ENCODE measurements at places on chromosomes 7 and 10.
A peak's percentile ranks its signal among the peaks of the same experiment; 100 is the strongest.

DNA sequence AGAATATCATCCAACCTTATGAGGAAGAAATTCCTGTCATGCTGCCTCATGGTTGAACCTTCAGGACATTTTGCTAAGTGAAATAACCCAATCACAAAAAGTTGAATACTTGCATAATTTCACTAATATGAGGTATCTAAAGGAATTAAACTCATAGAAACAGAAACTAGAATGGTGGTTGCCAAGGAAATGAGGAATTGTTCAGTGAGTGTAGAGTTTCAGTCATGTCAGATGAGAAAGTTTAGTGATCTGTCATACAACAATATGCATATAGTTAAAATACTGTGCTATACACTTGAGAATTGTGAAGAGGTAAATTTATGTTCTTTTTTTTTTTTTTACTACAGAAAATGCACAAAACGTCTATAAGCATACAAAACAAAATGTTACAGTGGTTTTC is 60.7 kb downstream of the R3HCC1L start:
- DNase-seq: no peak

GRCh38 chr10:6119962-6120361 is 31.1 kb downstream of the RBM17 start:
- no peak for DNase-seq

DNA sequence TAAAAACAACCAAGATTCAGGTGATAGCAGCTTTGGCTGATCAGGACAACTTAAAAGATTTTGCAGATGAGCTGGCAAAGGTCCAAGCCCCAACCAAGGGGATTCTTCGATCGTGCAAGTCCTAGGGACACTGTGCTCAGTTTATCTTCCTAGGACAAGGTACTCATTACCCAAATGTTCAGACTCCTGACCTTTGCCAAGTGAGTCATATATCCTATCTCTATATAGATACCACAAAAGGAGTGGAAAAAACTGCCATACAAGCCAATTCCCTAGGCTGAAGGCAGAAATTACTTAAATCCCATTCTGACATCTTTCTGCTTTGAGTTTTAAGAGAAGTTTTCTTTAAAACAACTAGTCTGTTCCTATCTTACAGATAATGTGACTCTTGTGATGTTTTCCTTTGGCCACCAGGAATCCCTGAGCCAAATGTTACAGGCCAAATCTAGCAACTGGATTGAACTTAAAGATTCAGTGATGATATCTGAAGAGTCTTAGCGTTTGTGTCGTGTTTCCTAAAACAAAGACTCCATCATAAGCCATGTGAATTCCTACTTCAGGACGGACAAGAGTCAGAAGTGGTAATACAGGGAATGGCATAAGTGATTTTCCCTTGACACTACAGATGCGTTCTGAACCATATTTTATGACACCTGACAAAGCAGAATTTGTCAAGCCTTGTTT is 142.6 kb upstream of the ASAH2 start:
- no peak for DNase-seq

GRCh38 chr7:90053094-90053493 is 101.2 kb upstream of the STEAP1 start:
- DNase-seq: no peak

- no peak for DNase-seq
Observed at GRCh38 chr10:30034433-30035137, 24.8 kb downstream of the JCAD start.

- DNase-seq: no peak
Observed at GRCh38 chr7:29975561-29975960, 14.0 kb downstream of the SCRN1 start.

GRCh38 chr10:56266120-56266519 is 94.9 kb downstream of the ZWINT start:
- DNase-seq: no peak

DNA sequence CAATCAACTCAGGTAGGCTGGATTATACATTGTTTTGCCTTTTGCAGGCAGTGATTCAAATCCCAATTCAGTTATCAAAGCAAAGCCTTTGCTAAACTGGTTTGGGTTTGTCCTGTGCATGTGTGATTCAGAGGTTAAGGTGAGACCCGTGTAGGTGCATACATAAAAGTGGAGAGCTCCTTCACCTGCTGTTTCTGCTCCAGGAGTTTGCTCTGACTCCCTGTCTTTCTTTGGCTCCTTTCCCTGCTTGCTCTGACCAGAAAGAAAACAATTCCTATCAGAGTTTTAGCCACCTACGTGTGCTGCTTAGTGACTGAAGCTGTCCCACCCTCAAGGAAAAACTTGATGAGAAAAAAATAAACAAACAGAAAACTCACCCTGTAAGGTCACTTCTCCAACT is 101.1 kb downstream of the TPST1 start:
- no peak for DNase-seq

- no peak for DNase-seq
Observed at GRCh38 chr7:12578930-12579640, 8.6 kb downstream of the SCIN start.

DNA sequence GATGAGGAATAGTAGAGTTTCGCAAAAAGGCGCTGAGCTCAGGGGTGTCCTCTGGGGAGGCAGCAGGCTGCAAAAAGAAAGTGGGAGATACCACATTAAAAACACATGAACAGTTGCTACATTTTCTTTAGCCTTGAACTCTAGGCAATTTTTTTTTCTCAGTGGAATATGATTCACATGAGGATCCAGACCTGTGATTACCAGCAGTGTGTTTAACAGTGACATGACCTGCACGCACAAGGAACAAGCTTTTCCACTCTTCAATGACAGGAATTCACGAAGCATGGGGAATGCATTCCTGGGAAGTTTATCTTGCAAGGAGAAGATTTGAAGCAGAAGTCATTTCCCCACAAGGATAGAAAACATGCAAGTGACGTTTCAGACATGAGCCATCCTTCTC is 161.6 kb downstream of the ITGA8 start:
- no peak for DNase-seq

GRCh38 chr7:44103923-44104859 is at the start of gene AEBP1:
Gene AEBP1 (plus strand): TSS chr7:44104345. CDS start chr7:44104666, 321 bp downstream.
- no peak for DNase-seq

DNA sequence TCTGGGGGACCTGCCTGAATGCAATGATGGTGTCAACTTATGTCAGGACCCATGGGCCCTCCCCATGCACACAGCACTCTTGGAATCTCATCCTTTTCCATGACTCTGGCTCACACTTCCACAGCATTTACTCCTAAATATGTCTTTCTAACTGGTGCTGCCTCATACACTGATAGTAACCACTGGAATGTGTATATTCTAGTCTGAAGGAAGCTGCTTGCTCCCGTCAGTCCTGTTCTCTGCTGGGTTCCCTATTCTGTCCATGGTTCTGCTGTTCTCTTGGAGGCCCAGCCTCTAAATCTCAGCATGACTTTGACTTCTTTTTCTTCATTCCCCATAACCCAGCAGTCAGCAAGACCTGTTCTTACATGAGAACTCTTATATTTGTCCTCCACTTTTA is 1055.1 kb downstream of the KCNMA1 start:
- DNase-seq: no peak

DNA sequence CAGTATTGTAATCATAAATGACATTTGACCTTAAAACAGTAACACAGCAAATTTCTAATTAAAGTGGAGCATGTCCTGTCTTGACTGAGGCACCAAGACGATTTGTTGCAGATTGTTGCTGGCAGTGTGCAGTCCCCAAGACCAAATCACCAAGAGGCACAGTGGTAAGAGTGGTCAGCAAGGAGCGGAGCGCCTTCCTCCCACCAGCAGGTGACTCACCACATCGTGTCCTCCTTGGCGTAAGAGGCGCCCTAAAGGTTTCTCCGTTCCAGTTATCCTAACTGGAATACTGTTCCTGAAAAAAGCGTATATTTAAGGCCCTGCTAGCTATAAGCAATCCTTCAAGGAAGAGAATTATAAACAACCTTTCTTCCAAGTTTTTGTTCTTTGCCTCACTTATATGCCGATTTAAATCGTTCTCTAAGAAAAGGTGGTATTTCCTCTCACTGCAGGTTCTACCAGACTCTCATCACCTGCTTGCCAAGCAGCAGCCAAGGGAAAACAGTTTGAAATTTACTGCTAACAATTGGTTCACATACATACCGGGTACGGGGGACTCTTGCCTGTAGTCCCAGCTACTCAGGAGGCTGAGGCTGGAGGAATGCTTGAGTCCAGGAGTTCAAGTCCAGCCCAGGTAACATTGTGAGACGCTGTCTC is 10.7 kb upstream of the REPIN1 start:
- no peak for DNase-seq

DNA sequence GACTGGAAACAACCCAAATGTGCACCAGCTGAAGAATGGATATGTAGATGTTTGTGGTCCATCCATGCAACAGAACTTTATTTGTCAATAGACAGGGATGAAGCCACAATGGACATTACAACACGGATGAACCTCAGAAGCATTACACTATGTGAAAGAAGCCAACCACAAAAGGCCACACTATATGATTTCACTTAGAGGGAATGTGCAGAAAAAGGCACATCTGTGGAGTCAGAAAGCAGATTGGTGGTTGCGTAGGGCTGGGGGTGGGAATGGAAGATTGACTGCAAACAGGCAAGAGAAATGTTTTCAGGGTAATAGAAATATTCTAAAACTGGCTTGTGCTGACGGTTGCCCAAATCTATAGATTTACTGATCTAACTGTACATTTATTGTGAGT is 34.3 kb upstream of the WASHC2A start:
- no peak for DNase-seq

GRCh38 chr10:79392020-79392398 is 44.7 kb downstream of the PPIF start:
- DNase-seq: no peak

DNA sequence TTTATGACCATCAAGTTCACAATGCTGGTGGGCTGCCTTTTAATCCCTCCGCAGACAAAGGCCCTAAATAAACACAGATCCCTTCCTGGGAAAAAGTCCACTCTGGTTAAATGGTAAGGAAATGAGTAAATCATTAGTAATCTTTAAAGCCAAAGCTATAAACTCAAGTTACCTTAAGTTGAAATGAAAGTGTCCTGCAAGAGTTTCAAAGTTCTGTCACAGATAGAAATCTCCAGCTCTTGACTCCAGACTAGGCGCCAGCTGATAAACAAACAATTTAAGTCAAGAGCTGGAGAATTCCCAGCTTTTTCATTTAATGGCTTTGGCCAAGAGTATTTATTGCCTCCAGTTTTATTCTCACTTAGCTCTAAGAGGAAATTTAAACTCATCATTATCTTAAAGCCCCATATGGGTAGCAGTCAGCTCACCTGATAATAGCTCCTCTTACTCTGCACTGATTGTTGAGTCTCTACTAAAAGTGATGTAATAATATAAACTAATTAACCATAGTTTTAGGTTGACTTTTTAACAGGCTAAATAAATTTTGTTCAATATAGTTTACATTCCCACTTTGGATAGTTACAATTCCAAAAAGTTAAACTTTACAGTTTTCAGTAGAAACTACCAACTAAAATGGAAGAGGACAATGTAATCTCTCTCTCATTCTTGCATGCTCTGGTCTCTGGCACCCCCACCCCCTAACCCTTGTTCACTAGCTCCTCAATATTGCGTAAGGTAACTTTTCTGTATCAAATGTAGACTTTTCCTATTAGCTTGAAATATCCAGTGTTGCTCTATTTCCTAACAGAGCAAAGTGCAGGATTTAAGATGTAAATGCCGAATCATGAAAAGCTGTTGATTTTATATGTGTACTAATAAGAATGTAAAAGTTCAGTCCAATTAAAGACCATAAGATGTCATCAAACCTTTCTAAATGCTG is 56.1 kb downstream of the HIBADH start:
- no peak for DNase-seq

DNA sequence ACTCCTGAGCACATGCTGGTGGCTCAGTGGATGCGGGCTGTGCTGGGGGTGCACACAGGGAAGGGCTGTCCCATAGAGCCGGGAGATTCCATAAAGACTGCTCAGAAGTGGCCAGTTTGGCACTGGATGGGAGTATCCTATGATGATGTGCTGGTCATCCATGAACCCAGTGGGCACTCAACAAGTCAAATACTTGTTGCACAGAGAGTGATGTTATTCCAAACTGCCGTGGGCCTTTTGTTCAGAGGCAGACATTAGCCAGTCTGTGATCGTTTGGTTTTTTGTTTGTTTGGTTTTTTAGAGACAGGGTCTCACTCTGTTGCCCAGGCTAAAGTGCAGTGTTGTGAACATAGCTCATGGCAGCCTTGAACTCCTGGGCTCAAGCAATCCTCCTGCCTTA is 30.9 kb upstream of the SAMD8 start:
- no peak for DNase-seq

- no peak for DNase-seq
Observed at GRCh38 chr10:34730726-34731125, 84.4 kb downstream of the PARD3 start.

DNA sequence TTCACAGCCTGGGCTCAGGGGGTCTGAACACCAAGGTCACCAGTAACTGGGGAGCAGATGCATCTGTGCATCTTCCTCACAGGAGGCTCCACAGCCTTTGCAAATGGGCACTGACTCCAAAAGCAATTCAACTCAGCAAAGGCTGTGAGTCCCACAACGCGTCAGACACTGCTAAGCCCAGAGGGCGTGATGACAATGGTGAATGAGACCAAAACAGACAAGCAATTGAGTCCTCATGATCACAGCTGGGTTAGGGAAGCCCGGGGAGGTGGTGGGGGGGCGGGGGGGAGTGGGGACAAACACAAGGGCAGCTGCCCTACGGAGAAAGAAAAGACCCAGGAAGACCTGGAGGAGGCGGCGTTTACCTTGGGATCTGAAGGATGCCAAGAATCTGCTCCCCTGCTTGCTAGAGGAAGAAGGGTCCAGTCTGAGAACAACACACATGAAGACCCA is 61.6 kb upstream of the RNF32 start:
- peak; percentile 73 for DNase-seq

DNA sequence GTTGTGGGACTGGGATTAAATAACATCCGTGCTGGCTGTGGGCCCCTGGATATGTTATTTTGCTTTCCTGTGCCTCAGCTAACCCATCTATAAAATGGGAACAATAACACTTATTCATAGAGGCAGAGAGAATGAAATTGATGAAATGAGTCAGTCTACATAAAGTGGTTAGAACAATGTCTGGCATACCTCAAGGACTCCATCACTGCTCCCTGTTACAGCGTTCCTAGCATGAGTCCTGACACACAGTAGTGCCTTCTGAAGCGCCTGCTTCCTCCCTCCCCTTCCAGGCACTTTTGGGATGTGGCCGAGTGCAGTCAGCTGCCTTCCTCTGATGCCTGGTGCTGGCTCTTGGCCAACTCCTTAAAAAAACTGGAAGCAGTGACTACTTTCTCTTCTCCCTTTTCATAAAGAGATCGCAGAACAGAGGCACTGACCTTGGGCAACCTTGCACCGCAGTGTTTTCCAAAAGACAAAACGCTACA is 108.4 kb upstream of the ZMIZ1 start:
- peak; percentile 62 for DNase-seq

DNA sequence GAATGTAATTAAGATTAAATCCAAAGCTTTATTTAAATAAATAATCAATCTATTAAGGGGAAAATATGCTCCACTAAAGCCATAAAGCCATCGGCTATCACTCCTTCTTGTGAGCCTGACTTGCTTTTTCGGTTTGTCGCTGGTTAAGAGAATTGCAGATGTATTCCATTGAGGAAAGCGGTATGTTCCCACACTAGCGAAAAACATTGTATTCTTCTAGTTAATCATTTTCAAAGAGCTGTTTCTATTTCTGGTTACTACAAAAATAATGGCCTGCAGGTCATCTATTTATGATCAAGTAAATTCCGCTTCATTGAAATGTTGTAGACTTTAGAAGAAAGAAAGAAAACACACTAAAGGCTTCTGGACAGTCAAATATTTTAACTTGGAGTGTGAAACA is 173.4 kb downstream of the CACNB2 start:
- no peak for DNase-seq

- no peak for DNase-seq
Observed at GRCh38 chr7:101746314-101746713, 71.1 kb upstream of the CUX1 start.

All from midbrain (tissue), 1 donor.